ENCODE measurements at places on chromosomes 2 and 18. TPM values are rescaled to one million over a fixed set of nuclear protein-coding genes. Genes with fewer than 3 reads are reported as not detected.

- DNase-seq, result no peak
These were observed 120.1 kb downstream of the USP34 start for GRCh38 chr2:61350777-61351176.

HRH4 gene
- total RNA-seq, result 1.6 TPM

DNA sequence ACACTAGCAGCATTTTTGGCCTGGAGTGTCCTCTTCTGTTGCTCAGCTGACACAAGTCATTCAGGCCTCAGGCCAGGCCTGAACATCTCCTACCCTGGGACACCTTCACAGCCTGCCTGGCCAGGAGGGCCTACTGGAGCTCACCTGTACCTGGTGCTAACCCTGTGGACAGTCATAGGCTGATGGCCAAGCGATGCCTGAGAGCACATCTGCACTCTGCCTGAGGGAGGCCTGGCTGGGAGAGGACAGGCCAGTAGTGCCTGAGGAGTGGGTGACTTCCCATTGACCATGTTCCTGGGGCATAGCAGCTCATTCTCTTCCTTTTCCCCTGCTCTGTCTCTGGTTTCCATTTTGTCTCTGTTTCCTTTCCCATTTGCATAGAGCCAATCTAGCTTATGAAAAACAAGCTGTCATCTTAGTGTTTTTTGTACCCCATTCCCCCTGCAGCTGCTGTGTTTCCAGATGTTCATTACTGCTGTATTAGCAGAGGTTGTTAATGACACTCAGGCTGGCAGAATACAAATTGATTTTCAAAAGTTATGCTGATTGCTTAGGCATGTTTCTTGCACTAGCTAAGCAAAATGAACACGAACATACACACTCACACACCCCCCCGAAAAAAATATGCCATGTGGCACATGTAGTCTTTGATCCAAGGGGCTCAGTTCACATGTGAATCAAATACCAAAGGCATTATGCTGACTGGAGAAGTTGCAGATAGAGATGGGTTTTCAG is 149.7 kb upstream of the HS6ST1 start:
- no peak for DNase-seq

ZAP70 gene
- 240 TPM for total RNA-seq

GRCh38 chr18:2002151-2002550 is 569.2 kb downstream of the METTL4 start:
- no peak for DNase-seq

MEP1B gene
- not detected for total RNA-seq

DNA sequence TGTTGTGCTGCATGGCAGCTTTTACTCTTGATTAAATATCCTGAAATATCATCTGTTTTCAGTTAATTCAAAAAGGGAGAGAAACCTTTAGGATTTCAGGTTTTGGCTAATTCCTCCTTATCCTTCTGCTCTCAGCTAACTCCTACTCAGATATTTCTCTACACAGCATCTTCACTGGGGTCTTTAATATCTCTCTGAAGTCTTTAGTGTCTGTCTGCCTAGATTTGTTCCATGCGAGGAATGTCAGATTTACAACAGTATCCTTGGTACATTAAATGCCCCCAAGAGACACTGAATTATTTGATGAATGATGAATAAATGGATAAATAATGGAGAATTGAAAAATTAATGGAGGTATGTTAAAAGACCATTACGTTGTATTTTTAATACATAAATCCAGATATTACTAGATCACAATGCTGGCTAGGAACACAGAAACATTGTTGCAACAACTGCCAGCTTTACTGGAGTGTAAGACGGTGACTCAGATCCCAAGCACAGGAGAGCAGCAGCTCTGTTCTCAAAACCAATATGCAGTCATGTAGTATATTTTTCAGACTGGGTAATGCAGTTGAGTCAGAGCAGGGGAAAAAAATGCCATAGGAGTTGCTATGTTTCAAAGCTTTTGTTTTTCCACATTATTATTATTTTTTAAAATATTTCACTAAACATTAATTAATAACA is 388.0 kb upstream of the SYT4 start:
- DNase-seq, result no peak

KIF3C gene
- 6.7 TPM for total RNA-seq

- DNase-seq, result no peak
These were observed 10.7 kb upstream of the HNRNPA3 start for GRCh38 chr2:177201919-177202346.

TMEM169 gene
- 0.51 TPM for total RNA-seq

MAPK4 gene
- total RNA-seq, result not detected

CDCA7 gene
- 116 TPM for total RNA-seq

- no peak for DNase-seq
These were observed 5.9 kb upstream of the GULP1 start for GRCh38 chr2:188285774-188286173.

DNA sequence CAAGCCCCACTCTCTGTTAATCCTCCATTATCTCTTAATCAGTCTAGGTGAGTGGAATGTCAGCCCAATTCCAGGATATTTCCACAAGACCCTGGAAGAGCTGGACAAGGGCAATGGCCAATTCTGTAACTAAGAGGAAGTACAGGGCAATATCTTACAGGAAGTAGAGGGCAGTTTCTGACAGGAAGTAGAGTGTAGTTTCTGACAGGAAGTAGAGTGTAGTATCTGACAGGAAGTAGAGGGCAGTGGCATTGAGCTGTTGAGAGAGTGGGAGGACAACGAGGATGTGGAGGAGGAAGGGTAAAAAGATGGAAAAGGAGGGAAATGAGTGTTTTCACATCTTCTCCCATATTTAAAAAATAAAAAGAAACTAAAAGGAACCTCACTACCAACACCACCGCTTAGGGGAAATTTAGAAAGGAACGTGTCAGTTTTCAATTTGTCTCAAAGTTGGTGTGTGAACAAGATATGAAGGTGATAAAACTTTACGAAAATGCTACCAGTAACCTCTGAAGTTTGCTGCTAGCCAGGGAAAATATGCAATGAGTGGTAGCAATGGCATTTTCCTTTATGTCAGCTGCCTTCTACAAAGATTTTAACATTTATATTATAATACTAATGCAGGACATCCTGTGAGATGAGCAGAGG is 430.9 kb upstream of the HNRNPA3 start:
- no peak for DNase-seq

DNA sequence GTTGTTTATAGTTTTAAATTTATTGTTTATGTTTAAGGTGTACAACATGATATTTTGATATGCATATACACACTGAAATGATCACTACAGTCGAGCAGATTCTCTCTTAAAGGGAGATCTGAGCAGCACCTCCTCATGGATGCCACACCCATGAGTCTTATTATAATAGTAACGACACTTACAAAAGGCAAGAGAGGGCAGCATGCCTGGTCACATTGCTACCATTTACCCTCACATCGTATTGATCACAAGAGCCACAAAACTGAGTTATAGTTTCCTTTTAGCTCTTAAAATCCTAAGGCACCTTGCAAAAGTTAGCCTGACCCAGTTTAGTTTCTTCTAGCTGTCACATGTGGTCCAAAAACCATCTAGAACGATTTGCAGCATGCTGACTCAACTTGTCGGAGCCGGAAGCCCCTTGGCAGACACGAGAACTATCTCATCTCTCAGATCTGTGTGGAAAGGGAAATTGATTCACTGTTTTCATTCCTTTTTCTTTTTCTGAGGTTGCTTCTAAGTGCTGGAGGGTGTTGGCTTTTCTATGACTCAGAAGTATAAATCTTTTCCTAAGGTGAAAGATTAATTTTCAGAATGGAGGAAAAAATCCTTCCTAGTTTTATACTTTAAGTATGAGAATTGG is 85.3 kb downstream of the CDC42EP3 start:
- DNase-seq, result peak; percentile 88

SIX2 gene
- total RNA-seq, result not detected

DNA sequence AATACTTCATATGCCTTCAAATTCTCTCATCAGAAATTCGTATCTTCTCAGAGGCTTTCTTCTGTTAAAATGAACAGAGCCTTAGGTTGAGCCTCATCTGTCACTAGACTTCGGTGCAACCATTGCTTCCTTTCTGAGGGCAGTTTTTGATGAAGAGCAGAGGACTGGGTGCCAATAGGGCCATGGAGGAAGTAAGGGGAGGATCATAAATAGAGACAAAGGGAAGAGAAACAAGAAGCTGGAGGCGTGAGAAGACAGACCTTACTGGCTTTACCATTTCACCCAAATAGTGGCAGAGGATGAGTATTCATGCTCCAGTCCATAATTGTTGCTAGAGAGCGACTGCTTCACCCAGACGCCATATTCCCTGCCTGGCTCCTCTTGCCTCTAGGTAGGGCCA is 215.6 kb upstream of the PKDCC start:
- DNase-seq, result no peak

DNA sequence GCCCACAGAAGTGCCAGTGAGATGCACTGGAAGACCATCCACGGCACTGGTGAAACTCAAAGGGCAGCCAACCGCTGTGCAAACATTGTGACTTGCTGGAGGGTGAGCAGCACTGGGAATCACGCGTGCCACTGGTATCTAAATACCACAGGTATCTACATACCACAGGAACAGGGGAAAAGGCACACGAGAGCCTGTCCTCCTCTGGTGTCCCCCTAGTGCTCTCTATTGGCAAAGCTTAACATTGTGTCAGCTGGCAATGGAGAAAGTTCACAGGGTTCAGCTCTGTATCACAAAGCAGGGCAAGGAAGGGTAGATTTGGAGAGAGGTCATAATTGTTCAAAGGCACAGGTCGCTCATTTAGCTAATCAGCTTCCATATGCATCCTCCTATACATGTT is 12.6 kb upstream of the SEC11C start:
- DNase-seq, result peak; percentile 37

ADGRF3 gene
- 3.4 TPM for total RNA-seq

- DNase-seq, result no peak
These were observed 329.2 kb downstream of the GULP1 start for GRCh38 chr2:188620916-188621315.

GRCh38 chr2:165055082-165055851 is 99.9 kb upstream of the SLC38A11 start:
- DNase-seq, result no peak

DNA sequence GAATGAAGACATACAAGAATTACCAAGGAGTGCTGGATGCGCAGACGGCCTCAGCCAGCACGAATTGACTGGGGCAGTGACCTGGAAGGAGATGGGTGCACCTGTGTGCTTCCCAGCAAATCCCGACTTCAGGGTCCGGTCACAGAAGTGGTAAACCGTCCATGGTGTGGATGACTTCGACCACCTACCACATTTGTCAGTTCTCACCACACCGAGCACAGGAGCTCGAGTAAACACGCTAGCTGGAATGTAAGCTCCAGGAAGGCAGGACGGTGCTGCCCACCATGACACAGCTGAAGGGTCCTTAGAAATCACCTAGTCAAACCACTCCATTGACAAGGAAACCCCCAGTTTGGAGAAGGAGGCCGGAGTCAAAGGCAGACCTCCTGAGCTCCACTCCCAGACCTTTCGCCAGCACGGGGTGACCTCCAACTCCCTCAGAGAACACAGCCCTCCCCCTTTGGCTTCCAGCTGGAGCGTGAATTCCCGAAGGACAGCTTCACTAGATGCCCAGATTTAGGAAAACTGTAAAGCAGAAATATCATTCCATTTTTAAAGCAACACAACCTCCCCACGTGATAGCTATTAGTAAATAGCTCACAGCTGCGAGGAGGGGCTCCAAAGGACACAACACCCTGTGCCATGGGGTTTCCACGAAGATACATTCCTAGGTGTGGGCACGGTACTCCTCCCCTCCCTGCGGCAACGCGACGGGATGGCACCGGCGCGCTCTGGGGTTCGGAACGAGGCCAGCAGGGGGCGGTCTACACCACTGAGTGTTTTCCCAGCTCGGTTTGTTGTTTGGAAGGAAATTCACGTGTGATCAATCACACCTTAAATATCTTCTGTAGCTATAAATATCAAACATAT is 34.1 kb upstream of the GNAL start:
- DNase-seq, result peak; percentile 81

NLRC4 gene
- total RNA-seq, result 0.19 TPM

- DNase-seq, result peak; percentile 99
These were observed at the start of gene ARPC2 for GRCh38 chr2:218216674-218217359. TSS of gene ARPC2 (plus strand) at chr2:218217189. CDS start at chr2:218217471, 282 bp downstream.

DNA sequence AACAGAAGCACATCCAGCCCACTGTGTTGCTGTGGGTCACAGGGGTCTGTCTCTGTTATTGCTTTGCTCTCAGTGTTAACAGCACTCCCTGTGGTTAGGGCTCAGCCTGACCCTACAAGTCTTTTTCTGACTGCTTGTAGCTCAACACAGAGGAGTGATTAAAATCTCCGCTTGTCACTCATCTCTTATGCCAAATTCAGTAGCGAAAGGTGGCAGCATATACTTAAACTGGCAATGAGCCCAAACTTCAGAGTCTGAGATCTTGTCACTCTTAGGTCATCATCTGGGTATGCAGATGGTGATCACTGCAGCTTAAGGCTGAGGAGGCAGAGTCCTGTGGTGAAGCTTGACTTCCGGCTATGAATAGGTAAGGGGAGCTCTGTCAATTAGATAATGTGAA is 63.3 kb upstream of the CSRNP3 start:
- DNase-seq, result no peak

RGPD5 gene
- 29.7 TPM for total RNA-seq

- DNase-seq, result no peak
These were observed 38.4 kb downstream of the TBC1D8 start for GRCh38 chr2:101112772-101113157.

DNA sequence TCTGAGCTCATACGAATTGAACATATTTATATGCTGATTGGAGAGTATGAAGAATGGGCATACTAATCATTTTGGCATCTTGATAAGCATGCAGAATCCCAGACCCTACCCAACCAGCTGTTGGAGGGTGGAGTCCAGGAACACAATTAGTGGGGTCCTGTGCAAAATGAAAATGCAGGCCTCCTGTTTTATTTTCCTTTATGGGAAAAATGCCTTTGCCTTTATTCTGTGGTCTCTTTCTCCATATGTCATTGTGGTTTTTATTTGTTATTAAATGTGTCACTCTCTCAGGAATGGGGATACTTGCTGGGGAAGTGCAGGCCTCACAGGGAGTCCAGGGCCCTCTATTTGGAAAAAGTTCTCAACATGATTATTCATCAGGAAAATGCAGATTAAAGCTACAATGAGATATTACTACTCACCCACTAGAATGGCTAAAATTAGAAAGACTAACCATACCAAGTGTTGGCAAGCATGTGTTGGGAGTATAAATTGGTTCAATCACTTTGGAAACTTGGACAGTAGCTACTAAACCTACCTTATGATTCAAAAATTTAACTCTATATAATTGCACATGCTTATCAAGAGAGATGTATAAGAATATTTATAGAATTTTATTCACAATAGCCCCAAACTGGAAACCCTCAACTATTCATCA is 223.1 kb upstream of the FBXO11 start:
- DNase-seq, result no peak

TANC1 gene
- total RNA-seq, result 0.33 TPM

DNA sequence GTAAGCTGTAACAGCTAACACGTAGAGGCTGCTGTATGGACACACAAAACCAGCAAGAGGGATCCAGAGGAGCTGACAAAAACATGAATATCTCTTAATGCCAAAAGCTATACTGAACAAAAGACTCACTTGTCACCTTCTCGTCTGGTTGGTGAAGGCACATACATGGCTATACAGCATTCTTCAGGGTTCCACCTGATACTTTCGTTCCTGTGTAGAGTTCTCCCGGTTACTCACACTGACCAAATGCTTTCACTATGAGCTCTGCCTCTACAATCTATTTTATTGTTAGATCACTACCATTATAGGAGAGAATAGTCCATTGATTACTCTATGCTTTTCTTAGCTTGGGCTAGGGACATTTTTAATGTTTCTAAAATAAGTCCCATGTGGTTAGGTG is 193.1 kb downstream of the HNMT start:
- no peak for DNase-seq

GRCh38 chr2:1677821-1678165 is 66.5 kb downstream of the PXDN start:
- DNase-seq, result no peak

GRCh38 chr2:67560771-67561456 is 163.8 kb downstream of the ETAA1 start:
- DNase-seq, result no peak
